ENCODE measurements at places on chromosomes 4 and X.

- DNase-seq = no peak
These were observed 1651.4 kb upstream of the IGFBP7 start for GRCh38 chr4:58761563-58761962.

- no peak for DNase-seq
These were observed 250.4 kb upstream of the JADE1 start for GRCh38 chr4:128558896-128559679.

- DNase-seq = no peak
These were observed 67.8 kb downstream of the SPCS3 start for GRCh38 chr4:176387571-176387970.

- DNase-seq = no peak
These were observed 83.1 kb downstream of the GRIA3 start for GRCh38 chrX:123267220-123267619.

- DNase-seq = no peak
These were observed 10.6 kb upstream of the PYURF start for GRCh38 chr4:88533937-88534750.

DNA sequence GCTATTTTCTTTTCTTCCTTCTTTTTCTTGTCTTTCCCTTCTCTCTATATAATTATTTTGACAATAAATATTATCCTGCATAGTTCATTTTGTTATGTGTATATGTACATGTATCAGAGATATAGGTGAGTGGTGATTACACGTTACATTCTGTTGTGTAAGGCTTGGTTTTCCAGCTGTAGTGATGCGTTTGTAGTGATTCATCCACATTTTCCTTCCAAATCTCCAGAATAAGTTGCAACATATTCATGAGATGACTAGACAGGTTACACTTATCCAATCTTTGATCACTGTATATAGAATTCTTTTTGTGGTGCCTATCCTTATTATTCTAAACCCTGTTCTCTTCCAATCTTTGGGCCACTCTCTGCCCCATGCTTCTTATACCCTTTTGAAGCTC, 540.2 kb downstream of the GBA3 start:
- no peak for DNase-seq

Measured in NAMALWA (cell line).